ENCODE measurements at places on chromosomes 2 and 18.

GRCh38 chr2:6637330-6637729 lies 228.4 kb downstream of the CMPK2 start:
- DNase-seq: no peak

GRCh38 chr2:10738192-10738591 lies 16.8 kb downstream of the ATP6V1C2 start:
- no peak for DNase-seq

- DNase-seq: no peak
Measured at GRCh38 chr2:129765678-129766351, 213.7 kb upstream of the RAB6C start.

DNA sequence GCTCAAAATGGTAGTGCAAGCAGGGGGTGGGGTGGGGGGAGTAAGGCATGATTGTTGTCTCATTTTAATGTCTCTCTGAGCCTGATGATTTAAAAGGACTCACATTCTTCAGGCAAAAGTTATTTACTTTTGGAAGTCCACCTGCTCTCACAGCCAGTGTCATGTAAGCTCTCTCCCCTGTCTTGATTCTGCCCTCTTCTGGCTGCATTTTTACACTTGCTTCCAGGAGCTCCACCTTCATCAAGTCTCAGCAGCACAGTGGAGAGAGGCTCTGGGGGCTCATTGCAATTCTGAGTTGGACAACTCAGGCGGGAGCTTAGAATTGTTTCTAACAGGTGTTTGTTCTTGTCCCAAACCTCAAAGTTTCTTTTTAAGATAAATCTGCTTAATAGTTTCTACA lies 39.2 kb downstream of the GNAL start:
- peak; percentile 46 for DNase-seq

DNA sequence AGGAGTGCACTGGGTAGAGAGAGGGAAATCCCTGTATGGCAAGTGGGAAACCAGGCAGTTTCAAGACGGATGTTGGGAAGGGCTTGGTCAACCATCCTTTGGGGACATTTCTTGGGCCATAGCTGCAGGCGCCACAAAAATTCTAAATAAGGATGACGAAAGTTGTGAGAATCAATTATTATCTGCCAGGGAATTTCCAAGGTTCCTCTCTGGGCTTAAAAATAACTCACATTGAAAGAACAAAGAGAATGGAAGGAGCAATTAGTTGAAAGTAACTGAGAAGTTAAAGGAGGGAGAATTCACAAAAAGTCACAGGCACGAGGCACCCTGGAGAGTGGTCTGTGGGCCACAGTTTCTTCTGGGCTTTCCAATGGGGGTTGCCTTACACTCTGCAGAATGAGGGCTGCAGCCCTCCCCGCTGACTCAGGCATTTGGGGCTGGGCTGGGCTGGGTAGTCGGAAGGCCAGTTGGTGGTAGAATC lies 195.7 kb downstream of the SMAD7 start:
- DNase-seq: no peak

GRCh38 chr2:162086904-162087303 lies 12.9 kb upstream of the DPP4 start:
- no peak for DNase-seq

DNA sequence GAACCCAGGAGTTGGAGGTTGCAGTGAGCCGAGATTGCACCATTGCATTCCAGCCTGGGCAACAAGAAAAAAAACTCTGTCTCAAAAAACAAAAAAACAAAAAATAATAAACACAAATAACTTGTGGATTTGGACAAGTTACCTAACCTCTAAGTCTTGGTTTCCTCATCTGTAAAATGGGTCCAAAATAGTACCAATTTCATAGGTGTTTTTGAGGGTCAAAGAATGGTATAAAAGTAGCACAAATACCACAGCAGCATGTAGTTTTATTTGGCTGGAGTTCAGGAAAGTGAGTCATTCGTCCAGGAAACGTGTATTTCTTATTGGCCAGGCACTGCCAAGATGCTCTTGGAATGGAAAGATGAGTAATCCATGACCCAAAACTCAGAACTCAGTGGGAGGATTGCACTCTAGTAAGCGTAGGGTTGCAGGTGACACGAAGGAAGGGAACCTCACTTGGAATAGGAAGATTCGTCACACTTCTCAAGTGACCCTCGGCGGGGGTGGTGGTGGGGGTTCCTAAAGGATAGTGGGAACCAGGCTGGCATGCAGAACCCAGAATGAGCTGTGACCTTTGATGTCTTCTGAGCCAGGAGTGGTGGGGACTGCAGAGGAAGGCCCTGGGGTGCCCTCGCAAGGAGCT lies 24.4 kb downstream of the GRHL1 start:
- DNase-seq: peak; percentile 97

- DNase-seq: peak; percentile 84
Measured at GRCh38 chr2:164620873-164621763, at the start of gene GRB14. Gene GRB14, minus strand, starts transcription at chr2:164621482. Its CDS starts 173 bp downstream, at chr2:164621309.

- no peak for DNase-seq
Measured at GRCh38 chr2:55965276-55965675, 41.7 kb upstream of the EFEMP1 start.

GRCh38 chr2:195414537-195415100 lies 242.4 kb upstream of the SLC39A10 start:
- DNase-seq: no peak

- no peak for DNase-seq
Measured at GRCh38 chr2:25362434-25363145, 20.9 kb upstream of the DNMT3A start.

- peak; percentile 32 for DNase-seq
Measured at GRCh38 chr2:15747603-15748471, 156.2 kb downstream of the DDX1 start.

DNA sequence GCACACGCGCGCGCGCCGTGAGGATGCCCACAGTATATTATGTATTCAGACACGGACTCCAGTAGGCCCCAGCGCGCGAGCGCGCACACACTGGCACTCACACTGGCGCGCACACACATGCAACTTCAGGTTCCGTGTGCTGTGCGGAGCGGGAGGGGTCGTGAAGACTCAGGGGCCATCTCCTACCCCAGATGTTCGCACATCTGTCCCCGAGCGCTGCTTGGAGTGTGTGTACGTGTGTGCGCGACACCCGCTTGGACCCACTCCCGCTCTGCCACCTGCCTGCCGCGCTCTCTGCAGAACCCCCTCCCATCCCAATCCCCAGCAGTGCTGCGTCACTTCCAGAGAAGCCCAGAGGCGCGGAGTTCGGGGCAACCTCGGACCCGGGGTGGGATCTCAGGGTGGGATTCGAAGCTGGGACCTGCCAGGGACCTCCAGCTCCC lies 2.6 kb downstream of the NRP2 start:
- DNase-seq: no peak

GRCh38 chr2:10331702-10332401 lies 29.1 kb downstream of the HPCAL1 start:
- no peak for DNase-seq

DNA sequence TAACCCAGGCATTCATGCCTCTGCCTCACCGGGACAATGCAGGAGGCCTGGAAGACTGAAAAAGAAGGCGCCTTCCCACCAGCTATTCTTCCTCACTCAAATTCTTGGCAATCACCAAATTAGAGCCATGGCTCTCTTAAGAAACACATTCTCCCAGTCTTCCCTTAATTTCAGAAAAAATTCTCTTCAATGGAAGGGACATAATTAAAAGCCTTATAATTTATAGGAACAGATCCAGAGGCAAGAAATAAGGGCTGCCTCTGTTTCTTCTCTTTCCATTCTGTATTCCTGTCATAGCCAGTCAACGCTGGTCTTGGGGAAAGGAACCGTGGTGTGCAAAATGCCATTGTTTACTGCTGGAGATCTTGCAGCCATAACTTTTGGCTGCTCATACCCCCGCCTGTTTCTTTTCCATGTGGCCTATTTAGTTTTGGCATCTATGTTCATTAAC lies 32.8 kb downstream of the DTNA start:
- no peak for DNase-seq

- DNase-seq: no peak
Measured at GRCh38 chr2:24761866-24762265, 31.3 kb downstream of the PTRHD1 start.

DNA sequence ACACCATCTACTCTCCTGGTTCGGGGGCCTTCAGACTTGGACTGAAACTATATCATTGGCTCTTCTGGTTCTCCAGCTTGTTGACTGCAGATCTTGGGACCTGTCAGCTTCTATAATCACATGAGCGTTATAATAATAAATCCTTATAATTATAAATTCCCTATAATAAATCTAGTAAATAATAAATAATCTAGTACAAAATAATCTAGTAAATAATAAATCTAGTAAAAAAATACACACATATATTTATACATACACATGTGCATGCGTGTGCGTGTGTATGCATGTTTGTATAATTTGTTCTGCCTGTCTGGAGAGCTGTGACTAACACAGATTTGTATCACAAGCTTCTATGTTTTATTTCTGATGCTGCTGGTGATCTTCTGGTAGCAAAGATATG lies 40.8 kb downstream of the KATNAL2 start:
- DNase-seq: no peak

GRCh38 chr18:57122936-57123510 lies 23.9 kb upstream of the BOD1L2 start:
- no peak for DNase-seq

GRCh38 chr2:120552800-120553481 lies 182.7 kb upstream of the GLI2 start:
- DNase-seq: peak; percentile 61

Measured in urothelium cell line (cell line).